ENCODE measurements at places on chromosomes 6 and 20.

DNA sequence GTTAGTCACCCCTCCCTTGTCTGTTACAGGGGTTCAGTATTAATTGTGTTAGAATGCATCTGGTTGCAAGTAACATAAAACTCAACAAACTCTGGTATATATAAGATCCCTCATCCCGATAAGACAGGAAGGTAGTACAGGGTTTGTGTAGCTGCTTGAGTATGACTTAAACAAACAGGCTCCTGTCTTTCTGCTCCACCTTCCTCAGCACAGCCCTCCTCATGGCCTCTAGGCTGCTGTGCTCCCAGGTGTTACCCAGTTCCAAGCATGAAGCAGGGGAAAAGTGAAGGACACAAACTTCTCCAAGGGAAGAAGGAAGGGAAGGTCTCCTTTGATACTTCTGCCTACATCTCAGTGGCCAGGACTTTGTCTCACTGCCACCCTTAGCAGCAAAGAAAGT lies 1.4 kb upstream of the RALGAPB start:
- DNase-seq, result no peak

DNA sequence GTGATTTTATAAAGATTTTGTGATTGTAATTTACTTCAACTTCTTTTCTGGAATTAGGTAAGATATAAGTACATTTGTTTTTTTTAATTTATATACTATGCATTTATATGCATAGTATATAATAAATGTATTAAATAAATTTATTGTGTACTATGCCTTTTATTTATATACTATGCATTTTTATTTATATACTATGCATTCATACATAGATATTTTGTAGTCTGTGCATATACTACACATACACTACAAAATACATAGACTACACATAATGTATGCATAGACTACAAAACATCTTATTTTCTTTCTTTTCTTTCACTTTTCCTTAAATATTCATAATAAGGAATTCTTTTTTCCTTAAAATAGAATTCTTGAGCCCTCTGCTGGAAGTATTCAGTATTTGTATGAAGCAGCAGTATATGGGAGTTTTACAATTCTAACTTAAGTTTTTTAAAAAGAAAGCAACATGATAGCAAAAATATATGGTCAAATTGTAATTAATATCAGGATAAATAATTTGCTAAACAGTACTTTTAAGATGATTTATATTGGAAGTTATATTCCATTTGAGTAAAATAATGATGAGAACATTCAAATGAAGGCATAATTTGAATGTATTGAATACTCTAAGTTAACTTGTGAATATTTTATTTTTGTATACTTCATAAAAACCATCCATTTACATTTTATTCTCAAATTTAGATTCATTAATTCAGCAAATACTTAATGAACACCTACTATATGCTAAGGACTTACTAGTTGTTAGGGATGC lies 129.3 kb downstream of the KLHL32 start:
- peak; percentile 37 for DNase-seq

GRCh38 chr6:52590152-52590891 lies 13.5 kb upstream of the TRAM2 start:
- peak; percentile 76 for DNase-seq

DNA sequence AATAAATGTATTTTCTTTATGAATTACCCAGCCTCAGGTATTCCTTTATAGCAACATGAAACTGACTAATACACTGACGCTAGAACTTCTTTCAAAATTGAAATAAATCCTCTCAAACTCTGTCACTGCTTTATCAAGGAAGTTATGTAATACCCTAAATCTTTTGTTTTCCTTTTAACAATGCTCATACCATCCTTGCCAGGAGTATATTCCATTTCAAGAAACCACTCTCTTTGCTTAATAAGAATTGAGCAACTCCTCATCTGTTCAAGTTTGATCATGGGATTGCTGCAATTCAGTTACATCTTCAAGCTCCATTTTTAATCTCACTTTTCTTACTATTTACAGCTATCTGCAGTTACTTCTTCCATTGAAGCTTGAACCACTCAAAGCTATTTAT lies 707.6 kb upstream of the MARCKS start:
- peak; percentile 10 for DNase-seq

DNA sequence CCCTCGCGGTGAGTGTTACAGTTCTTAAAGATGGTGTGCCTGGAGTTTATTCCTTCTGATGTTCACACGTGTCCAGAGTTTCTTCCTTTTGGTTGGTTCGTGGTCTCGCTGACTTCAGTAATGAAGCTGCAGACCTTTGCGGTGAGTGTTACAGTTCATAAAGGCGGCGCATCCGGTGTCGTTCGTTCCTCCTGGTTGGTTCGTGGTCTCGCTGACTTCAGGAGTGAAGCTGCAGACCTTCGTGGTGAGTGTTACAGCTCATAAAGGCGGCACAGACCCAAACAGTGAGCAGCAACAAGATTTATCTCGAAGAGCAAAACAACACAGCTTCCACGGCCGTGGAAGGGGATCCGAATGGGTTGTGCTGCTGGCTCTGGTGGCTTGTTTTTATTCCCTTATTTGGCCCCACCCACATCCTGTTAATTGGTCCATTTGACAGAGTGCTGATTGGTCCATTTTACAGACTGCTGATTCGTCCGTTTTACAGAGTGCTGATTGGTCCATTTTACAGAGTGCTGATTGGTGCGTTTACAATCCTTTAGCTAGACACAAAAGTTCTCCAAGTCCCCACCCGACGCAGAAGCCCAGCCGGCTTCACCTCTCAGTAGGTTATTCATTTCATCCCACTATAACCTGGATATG lies 48.2 kb upstream of the ARG1 start:
- no peak for DNase-seq

GRCh38 chr6:93745306-93745705 lies 325.9 kb upstream of the EPHA7 start:
- DNase-seq, result no peak

DNA sequence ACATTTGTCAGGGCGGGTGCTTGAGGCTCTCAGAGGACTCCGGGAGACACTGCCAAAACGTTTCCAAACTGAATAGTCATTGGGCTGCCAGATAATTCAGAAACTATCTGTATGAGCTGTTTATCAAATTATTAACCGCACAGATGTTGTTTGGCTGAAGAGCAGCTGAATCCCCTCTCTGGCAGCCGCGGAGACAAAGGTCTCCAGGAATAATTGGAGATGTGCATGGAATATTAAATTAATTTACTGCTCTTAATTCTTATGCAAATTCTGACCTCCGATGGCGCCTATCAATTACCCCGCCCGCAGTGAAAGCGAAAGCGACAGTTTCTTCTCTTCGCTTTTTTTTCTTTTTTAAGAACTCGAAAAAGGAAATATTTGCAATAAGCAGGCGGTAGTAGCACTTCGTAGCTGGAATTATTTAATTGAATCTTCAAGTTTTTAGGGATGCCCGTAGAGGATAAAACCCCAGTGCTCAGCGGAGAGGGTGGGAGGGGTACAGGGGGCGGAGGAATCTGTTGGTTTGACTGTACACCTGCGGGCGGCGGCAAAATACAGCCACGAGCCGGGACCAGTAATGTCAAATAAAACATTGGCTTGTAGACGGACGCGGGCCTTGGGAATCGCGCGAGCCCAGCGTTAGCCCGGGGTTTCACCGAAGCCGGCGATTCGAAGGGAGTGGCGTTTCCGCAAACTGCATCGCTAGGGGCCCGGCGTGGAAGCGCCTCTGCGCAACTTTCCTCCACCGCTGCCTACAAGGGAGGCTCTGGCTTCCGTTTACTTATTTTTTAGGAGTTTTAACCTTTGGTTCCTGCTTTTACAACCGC lies 6.2 kb downstream of the LINC00237 start:
- DNase-seq, result no peak

GRCh38 chr6:108200631-108201030 lies 34.8 kb downstream of the NR2E1 start:
- peak; percentile 5 for DNase-seq

DNA sequence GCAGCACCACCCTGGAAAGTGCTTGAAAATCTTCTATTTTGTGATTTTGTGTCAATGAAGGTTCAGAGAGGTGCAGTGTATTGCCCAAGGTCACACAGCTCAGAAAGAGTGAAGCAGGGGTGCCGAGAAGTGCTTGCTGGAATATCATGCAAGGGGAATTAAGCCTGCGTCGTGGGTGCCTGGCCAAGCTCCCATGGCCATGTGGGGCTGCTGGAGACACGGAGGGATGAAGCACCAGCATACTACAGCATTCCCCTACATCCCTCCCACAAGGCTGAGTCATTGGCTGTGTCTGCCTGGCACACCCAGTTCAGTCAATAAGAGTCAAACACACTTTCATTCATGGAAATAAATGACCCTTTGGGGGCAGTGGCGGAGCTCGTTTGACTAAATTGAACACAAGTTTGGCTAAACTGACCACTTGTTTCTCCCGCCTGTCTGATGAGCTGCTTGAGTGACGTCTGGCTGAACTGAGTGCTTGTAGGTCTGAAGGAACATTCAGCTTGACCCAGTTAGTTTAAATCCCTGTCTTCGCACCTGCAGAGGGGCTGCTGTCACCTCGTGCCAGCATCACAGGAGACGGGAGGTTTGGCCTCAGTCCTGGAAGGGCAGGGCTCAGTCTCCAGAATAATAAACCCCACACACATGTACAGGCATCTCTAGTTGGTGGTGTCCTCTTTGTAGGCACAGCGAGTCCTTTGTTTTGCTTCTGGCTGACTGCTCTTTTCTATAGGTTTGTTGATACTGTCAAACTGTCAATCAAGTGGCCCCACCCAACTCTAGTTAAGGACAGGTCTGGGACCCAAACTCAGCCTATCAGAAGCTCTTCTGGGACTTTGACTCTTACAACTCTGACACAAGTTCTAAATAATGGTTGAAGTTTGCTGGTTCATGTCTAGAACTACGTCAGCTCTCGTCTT lies 8.4 kb upstream of the TGM2 start:
- peak; percentile 93 for DNase-seq

- no peak for DNase-seq
Observed at GRCh38 chr20:53617791-53618489, 24.3 kb upstream of the ZNF217 start.

- DNase-seq, result peak; percentile 19
Observed at GRCh38 chr6:17167327-17167979, 65.6 kb downstream of the STMND1 start.

- no peak for DNase-seq
Observed at GRCh38 chr20:22324505-22324904, 259.9 kb downstream of the FOXA2 start.

- peak; percentile 87 for DNase-seq
Observed at GRCh38 chr20:50305636-50306477, 115.2 kb downstream of the CEBPB start.

GRCh38 chr20:51339721-51340450 lies 202.6 kb downstream of the NFATC2 start:
- no peak for DNase-seq

GRCh38 chr20:13868331-13868730 lies 83.5 kb downstream of the NDUFAF5 start:
- DNase-seq, result peak; percentile 83

Measured in fibroblast of mammary gland (primary cell).